Stimulated activated CD8-positive, alpha-beta memory T cell treated with anti-CD3 and anti-CD28 coated beads, Interleukin-2, amount 100 ng/mL, for 48 hours (primary cell): ENCODE measurements at places on chromosomes 7 and 10.
A peak's percentile ranks its signal among the peaks of the same experiment; 100 is the strongest.

DNA sequence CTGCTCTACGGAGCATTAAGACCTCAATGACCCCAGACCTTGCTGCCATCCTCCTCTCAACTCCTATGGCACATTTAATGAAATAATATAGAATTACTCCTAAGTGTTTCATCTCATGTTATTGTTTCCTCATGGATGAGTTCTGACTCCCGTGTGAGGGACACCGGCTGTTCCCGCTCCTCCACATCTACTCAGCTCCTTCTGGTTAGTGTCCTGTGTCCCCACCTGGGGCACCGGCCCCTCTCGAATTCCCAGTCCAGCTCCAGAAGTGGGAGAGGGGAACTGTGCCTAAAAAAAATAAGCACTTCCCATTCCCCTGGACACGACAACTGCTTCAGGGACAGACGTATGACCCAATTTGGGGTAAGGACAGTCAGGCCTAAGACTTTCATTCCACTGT, 58.3 kb downstream of the PIP4K2A start:
- no peak for DNase-seq

DNA sequence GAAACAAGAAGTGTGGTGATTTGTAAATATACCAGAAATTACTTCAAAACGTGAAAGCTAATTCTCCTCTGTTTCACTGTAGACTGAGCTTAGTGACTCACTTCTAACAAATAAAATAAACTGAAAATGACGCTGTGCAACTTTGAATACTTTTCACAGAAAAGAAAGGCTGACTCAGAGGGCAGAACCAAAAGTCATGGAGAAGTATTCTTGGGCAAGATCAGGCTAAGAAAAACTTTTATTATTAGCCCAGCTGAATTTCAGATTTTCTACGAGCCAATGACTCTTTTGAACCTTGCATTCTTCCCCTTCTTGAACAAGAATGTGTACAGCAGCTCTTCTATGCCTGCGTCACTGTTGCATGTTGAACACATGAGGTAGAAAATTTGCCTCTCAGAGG, 527.3 kb upstream of the GHITM start:
- no peak for DNase-seq

DNA sequence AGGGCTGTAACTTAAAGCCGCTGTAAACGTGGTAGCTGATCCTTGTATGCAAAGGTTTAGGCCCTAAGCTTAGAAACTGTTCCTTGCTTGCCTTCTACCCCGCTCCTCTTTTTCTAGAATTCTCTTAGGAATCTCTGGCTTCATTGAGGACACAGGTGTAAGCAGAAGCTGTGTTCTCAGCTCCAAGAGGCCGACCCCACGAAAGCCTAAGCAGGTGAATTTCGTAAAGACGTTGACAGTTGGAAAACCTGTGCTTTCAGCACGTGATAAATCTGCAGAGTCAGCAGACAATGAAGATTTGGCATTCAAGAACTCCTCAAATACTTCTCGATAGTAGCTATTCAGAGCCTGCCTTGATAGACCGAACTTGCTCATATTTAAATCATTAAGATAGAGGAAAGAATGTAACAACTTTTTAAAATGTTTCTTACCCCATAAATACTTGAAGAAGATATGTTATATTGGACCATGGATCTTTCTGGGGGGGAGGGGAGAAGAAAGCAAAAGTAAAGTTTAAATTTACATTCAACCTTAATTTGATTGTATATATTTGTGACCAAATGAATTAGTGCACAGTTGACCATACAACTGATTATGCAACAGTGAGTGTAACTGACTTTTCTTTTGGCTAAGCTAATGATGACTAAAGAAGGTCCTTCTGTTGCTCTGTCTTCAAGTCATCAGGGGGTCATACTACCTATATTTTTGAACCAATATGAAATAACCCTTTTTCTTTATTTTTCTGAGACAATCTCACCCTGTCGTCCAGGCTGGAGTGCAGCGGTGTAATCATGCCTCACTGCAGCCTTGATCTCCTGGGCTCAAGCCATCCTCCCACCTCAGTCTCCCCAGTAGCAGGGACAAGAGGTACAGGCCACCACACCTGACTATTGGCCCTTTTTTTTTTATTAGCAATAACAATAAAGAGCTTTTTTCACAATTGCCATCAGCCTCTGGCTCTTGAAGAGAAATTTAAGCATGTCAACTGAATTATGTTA, 1.2 kb upstream of the GDI2 start:
- DNase-seq = no peak

DNA sequence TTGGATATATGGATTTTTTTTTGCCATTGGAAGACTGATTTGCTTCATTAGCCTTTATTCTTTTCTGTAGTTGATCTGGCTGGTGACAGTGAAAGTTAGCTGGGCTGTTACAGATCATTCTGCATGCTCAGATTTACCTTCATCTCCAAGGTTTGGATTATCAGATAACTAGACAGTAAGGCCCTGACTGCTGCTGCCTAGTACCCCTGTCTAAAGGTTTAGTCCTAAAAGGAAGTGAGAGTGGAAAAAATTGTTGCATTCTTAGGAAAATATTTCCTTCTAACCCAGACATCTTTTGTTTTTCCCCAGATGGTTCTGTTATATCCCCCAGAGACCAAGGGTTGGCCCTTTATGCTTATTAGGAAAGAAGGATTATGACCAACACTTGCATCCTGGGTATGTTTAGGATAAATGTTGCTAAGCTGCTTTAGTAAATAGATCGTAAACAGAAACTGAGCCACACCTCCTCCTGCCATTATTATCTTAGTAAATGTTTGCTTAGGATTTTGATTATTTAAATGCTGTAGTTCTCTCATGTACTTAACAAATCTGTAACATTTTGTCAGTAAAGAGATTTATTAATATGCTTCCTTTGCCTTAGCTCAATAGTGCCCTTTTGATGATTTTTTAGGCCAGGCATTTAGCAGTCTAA, 44.4 kb downstream of the MCU start:
- DNase-seq = no peak

GRCh38 chr7:35261041-35261440, 7.1 kb upstream of the TBX20 start:
- no peak for DNase-seq

GRCh38 chr10:24882047-24882698, 70.2 kb downstream of the PRTFDC1 start:
- no peak for DNase-seq

GRCh38 chr10:51528527-51528926, 170.9 kb downstream of the CSTF2T start:
- DNase-seq = no peak

DNA sequence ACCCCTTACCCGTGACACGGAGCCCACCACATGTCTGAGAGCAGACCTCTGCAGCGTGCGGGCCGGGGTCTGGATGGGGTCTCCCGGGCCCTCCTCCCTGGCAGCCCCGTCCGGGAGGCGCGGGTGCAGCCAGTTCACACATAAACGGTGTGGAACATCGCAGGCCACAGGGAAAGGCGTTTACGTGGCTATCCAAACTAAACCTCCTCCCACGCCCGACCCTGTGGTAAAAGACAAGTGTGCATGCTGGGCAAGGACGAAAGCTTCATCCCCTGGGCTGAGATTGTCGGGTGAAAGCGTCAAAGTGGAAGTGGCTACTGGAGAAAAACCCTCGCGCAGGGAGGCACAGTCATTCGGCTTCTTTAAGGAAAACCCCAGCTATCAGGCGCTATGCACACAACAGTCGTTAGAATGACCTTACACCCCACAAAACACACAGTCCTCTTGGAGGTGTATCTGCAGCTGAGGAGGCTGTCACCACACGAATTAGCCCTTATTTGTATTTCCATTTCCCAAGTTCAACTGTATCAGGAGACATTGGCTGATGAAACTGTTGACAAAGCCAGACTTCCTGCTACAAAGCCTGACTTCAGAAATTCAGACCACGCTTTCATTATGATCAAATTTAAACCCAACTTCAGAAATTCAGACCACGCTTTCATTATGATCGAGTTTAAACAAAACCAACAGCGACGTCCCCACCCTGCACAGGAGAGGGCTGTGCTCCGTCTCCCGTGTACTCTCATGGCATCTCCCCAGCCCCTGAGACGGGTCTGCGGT, 15.3 kb downstream of the GPER1 start:
- peak; percentile 28 for DNase-seq

- no peak for DNase-seq
Measured at GRCh38 chr7:65475734-65476319, 102.2 kb downstream of the ZNF92 start.

DNA sequence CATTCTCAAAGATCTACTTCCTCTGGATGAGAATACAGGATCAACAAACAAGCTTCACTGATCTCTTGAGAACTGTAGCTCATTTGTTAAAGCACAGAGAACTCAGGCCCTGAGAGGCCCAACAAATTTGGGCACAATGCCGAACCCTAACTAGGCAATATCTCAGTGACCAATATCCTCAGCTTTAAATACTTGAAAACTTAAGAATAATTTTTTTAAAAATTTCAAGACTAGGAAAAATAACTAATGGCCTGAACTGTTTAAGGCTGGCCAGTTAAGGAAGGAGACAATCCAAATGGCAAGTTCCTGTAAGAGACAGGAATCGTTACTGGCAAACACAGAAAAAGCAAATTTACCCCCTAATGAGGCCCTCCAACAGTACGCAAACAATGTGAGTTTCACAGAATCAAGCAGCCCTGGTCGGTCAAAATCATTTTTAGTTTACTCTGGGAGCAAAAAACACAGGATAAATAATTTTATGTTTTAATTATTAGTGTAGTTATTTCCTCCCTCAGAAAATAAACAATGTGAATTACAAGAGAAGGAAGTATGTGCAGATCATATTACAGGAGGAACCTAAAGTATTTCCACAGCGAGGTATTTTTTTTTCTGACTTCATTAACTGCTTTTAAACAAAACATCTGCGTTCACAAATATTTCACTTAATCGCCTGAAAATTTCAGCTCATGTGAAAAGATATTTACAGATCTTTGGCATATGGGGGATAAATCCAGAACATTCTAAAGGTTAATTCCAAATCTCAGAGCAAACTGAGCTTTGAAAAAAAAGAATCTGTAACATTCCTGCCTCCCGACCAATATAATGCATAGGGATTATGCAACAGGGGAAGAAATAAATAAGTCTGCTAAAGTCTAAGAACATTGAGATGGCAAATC, 39.5 kb downstream of the NT5C2 start:
- no peak for DNase-seq

GRCh38 chr7:53205006-53205405, 169.6 kb downstream of the POM121L12 start:
- DNase-seq = no peak

DNA sequence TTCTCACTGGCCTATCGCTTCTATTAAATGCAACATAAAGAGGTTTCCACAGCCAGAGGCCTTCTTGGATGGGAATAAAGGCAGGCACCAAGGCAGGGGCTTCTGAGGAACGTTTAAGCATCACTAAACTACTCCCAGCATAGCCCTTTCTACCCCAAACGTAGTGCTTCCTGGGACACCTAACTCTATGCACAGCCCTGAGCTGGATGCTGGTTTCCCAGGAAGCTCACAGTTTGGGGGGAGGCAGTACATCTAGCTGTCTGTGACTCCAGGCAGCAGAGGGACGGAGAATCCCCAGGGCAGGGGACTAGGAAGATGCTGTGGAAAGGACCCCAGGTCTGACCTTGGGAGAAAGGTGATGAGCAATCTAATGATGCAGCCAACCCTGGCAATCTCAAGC, 192.8 kb upstream of the ZMIZ1 start:
- no peak for DNase-seq

DNA sequence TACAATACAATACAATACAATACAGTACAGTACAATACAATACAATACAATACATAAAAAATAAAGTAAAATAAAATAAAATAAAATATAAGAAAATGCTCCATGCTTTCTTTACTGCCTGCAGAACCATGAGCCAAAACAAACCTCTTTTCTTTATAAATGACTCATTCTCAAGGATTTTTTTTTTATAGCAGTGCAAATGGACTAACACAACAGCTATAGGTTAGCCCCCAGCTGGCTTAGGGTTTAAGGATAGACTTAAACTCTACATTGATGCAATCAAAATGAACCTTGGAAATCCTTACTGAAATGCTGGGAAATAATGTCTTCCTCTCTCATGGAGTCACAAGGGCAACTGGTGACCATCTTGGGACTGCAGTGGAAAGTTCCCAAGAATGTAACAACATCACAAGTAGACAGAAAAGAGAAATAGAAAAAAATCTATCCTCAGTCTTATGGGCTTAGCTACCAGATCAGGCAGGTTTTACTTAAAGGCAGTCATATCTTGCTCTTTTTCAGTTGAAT, 348.9 kb downstream of the ARL4A start:
- DNase-seq = no peak

DNA sequence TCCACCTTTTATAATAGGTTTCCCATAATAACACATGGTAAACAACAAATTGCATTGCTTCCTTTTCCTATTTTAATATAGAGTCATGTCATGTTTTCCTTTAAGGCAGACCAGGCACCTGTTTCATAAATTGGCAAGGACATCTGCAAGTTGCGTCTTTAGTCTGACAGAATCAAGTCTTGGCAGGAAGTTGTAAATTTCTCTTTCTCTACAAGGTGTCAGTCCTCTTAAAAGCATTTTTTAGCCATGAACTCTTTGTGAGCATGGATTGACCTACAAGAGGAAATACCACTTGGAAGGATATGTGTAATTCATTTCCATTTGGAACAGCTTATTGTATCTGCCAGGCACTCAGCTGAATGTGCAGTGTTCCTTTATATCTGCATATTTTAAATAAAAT, 176.8 kb downstream of the PRKG1 start:
- DNase-seq = no peak

DNA sequence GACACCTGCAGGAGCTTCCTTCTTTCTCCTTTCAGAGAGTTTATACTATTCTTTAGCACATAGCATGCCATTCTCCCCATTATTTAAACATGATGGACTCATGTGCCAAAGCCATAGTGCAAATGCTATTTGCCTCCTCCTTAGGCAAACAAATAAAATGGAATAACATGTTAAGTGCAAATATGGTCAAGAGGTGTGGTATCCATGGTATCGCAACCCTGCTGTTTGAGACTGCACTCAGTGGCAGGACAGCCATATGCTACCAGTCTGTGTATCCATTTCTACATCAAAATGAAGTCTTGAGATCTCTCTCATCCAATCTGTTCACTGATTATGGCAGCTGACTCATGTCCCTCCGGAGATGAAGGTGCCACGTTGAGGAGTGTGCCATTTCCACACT, 22.8 kb downstream of the HEPACAM2 start:
- no peak for DNase-seq

- DNase-seq = no peak
Measured at GRCh38 chr7:2096692-2097387, 135.9 kb downstream of the MAD1L1 start.

DNA sequence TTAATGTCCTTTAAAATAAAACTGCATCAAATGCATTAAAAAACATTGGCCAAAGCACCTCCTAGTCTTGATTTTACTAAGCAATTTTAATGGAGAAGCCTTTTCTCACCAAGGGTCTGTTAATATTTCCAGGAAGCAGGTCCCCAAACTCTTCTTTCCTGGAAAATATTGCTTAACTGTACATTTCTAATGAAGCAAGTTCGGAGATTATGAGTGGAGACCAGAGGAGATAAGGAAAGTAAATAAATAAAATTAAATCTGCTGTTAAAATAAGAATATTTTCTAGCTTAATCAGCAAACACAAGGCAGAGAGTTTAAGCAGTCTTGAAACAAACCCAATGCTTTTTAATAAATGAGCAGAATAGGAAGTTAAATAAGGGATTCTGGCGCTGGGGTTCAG, 322.4 kb downstream of the PTEN start:
- DNase-seq = no peak
